Cerebellar nuclear complex (tissue), 1 donor: ENCODE measurements at places on chromosomes 13 and 19.

GRCh38 chr13:50512474-50513299, 330.8 kb downstream of the DLEU7 start:
- no peak for DNase-seq

DNA sequence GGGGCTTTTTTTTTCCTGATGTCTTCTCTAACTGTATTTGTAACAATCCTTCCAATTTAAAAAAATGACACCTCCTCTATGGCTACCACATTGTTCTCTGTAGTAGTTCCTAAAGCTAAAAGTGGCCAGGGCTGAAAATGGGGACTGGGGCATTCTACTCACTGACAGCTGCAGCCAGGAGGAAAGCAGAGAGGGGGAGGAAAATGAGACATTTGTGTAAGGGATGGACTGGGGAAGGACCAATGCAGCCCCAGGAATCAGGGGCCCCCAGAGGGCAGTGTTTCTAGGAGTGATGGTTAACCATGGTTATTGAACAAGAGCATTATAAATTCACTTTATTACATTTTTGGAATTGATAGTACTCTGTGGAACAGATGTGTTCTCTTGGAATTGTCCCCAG, 34.3 kb upstream of the C1QTNF9 start:
- DNase-seq: no peak

DNA sequence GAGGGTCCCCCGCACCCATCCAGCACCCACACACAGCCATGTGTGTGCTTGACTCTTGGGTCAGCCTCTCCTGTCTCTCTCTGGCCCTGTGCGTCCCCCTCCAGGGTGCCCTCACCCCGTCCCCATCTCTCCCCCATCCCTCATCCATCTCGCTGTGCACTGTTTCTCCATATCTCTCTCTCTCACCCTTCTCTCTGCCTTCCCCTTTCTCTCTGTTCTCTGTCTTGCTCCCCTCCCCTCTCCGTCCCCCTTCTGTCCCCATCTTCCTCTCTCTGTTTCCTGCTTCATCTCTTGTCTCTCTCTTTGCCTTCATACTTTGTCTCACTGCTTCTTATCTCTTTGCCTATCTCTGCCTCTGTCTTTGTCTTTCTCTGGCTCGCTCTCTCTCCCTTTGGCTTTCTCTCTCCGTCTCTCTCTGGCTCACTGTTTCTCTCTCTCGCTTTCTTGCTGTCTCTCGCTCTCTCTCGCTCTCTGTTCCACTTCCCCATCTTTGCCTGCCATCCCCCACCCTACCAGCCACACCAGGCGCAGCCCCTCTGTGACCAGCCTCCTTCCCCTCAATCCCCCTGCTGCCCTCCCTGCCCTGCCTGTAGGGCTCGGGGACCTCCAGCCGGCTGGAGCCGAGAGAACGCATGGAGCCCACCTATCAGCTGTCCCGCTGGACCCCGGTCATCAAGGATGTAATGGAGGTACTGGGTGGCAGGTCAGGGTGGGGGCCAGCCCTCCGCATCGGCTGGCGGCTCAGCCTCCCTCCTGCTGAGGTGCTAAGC, 8.9 kb downstream of the STXBP2 start:
- DNase-seq: no peak

DNA sequence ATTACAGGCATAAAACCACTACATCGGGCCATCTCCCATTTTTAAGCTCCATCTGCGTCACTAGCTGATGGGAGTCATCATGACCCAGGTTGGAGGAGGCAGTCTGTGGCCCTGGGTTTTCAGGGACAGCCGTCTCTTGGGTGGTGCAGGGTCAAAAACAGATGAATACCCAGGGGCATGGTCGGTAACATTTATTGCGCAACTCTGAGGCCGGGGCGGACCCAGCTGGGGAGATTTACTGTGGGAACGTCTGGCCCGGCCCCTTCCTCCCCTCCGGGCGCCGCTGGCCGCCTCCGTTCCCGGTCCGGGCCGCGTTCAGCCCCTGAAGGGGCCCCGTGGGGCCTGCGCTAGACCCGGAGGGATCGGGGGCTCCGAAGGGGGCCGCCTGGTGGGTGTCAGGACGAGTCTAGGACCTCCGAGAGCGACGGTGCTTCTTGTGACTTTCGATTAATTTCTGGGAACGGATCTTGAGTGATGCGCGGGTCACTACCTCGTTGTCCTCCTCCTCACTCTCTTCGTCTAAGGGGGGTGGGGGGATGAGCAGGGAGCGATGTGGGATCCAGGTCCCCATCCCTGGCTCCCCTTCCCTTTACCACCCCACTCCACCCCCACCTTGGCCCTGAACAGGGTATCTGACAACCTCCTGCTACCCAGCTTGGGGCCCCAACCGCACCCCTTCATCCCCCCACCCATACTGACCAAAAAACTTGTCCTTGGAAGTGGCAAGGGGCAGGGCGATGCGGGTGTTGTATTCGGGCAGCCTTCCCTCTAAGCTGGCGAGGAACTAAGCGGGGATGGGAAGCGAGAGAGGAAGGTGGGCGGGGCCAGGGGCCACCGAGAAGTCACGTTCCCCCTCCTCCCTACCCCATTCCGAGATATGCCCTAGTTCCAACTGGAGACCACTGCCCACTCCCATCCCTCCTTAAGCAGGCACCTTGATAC, 1.6 kb upstream of the RGL3 start:
- no peak for DNase-seq

GRCh38 chr19:2888731-2889224, 11.9 kb upstream of the ZNF57 start:
- no peak for DNase-seq

- peak; percentile 40 for DNase-seq
These were observed 29.8 kb downstream of the NFIX start for GRCh38 chr19:13024951-13025697.

DNA sequence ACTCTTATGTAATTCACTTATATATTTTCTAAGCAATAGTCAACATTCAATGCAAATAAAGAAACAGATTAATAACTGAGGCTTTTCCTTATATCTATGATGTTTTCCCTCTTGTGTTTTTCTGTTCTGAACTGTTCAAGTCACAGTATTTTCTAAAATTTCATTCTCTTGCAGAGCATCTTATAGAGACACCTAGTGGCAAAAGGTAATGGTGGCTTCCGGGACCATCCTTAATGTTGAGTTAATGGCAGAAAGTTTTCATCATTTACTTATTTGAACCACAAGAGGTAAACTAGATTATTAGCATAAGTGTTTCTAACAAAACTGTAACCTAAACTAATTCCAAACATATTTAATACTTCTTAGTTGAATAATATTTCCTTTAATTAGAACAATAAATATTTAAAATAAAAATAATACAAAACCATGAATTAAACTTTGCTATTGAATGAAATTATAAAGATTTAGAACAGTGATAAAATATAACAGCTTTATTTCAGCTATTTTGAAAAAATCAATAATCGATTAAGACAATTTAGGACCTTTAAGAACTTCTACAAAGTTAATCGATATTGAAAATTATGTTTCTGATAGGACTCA, 1.7 kb upstream of the SLITRK5 start:
- DNase-seq: no peak

DNA sequence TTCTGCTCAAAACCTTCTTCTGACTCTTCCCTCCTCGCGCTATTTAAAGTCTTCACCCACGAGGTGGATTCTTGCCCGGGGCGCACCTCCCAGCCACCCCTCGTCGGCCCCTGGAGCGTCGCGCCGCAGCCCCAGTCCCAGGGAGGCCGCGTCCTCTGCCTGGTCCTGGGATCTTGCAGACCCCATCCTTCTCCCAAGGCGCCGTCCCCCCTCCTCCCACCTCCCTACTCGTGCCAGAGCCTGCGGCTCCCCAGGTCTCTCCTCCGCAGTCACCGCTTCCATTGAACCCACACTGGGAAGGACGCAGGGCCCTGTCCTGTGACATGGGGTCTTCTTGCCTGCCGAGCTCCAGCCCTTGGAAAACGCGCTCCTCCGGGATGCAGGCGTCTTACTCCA, 486 bp downstream of the ZNF808 start:
- no peak for DNase-seq

DNA sequence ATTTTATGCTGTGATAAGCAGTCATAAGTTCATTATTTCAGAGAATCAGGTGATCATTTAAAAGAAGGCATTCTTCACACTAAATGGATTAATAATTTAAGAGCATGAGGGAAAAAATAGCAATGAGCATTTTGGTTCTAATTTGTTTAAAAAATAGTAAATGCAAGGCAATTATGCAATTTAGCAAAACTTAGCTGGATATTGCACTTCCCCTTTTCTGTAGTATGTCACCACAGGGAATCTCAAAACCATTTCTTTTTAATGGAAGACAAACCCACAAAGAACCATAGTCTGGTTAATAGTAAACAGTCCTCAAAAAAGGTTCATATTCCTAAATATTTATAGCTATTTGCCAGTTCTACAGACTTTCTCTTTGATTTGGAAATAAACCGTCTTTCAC, 30.2 kb downstream of the COG6 start:
- DNase-seq: no peak

DNA sequence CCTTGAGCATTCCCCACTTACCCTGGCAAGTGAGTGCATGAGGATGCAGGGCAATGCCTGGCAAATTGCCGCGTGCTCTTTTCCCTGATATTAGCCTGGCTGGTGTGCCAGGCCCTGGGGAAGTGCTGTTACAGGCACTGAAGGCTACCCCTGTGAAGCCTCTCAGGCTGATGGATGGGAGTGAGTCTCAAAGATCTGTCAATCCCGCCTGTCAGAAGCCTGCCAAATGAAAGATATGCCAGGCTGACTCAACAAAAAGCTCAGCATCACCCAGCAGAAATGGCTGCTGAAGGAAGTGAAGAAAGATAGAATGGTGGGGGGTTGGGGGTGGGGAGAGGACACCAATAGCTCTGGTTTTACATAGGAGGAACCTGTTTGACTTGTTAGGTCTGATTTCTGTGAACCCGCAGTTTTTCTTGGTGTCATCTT, 112.1 kb downstream of the LACC1 start:
- DNase-seq: no peak

GRCh38 chr13:101706651-101707050, 254.2 kb downstream of the ITGBL1 start:
- DNase-seq: no peak

DNA sequence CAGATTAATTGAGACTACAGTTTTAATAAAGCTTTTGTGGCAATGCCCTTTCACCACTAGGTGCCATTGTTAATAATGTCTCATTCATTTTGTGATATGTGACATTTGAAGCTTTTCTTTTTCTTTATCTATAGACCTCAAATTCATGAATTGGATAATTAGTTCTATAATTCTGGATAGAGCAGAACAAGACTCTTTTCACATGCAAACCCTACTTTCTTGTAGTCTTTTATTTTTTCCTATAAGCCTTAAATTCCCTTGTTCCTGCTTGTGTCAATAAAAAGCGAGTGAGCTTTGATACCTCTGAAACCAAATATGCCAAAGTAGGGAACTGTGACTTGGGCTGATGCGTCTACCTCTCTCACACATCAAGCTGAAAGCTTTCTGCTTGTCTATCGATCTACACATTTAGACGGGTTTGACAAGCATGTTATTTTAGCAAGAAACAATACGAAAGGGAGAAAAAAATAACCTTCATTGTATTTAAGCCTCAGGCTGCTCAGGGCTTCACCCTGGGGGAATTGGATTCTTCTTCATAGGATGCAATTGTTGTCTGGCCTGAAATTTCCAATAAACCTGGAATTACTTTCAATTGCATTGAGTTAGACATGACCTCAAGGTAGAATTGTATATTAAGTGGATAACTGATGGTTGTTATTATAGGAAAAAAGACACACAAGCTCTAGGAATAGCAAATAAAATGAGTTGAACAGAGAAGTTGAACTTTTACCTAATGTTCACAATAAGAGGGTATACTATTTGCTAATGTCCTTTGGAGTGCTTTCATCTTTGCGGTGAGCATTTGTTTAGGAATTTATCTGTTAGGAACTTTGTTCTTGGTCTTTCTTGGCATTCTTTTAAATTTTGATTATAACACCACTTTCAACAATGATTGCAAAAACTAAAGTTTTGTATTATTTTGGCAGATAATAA, 1150.2 kb upstream of the PCDH9 start:
- no peak for DNase-seq

DNA sequence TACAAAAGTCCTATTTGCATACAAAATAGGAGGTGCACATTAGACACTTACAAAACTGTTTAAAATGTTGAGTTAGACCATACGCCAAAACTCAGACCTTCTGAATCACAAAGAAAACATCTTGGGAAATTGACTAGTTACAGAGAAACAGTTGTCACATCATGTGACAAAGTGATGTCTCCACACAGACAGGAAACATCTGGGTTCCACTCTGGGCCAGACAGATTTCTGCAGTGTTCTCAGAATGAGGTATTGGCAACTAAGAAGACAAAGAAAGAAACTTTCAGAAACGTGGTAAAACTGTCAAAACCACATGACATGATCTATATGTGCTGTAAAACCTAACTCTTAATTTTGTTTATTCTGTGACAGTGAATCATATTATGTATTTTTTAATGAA, 6.7 kb downstream of the ZNF793 start:
- DNase-seq: no peak

DNA sequence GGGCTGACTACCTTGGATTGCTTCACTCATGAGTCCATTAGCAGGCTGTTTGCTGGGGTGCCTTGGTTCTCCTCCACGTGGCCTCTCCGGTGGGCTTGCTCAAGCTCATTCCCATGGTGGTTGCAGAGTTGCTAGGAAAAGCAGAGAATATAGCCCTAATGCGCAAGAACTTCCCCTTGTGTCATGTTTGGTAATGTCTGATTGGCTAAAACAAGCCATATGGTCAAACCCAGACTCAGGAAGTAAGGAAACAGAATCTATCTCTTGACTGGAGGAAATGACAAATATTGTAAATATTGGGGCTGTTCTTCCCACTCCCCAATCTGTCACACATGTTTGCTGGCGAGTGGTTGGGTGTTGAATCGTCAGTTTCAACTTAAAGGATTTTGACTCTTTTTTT, 12.1 kb downstream of the NFILZ start:
- no peak for DNase-seq

DNA sequence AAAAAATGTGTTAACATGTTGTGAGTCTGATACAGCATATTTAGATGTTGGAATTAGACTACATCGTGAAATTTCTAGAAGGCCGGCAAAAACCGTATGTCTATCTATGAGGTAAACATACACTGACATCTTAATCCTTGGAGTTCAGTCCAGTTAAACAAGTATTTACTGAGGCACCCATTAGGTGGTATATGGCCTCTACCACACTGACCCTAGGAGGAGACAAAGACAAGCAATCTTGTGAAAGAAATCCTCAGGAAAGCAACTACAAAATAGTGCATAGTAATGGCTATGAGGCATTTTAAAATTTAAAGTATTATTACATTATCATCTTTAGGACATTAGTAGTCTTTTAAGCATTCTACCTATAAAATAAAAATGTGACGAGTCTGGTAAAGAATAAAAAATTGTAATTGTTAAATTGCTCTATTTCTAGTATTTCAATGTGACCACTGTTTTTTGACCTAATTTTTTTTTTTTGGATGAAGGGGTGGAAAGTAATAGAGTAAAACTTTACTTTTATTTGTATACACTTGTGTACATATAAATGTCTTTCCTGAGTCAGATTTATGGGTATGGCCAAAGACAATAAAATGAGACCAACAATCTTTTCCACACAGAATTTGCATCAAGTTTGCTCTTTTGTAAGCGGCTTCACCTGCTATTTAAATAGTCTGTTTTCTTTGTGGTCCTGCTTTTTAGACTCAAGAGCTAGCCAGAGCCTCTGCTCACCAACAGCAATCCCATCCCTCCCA, 50.5 kb downstream of the KATNAL1 start:
- DNase-seq: no peak
